Activated CD8-positive, alpha-beta memory T cell treated with anti-CD3 and anti-CD28 coated beads for 36 hours (primary cell): ENCODE measurements at places on chromosomes 7 and 10. TPM values are rescaled to one million over a fixed set of nuclear protein-coding genes. Genes with fewer than 3 reads are reported as not detected.

Gene WDR86
- not detected for total RNA-seq

Gene NEURL1
- total RNA-seq, result 2.1 TPM

Gene UNCX
- not detected for total RNA-seq

Gene LDB1
- total RNA-seq, result 66.9 TPM

Gene DLX6
- not detected for total RNA-seq

Gene CFAP43
- not detected for total RNA-seq

Gene MALRD1
- total RNA-seq, result not detected

Gene LRRC61
- total RNA-seq, result 27.4 TPM

Gene ZNF273
- total RNA-seq, result 8.2 TPM

Gene TMEM139
- total RNA-seq, result 0.52 TPM

Gene ELFN1
- total RNA-seq, result 0.27 TPM

Gene CALML3
- total RNA-seq, result not detected

Gene SVOPL
- total RNA-seq, result not detected

Gene LBX1
- not detected for total RNA-seq

Gene CALML5
- total RNA-seq, result not detected

Gene MYO1G
- 316 TPM for total RNA-seq

Gene CCDC3
- total RNA-seq, result not detected

Gene CPA2
- total RNA-seq, result not detected

Gene ZNRF2
- total RNA-seq, result 8.5 TPM

Gene PTN
- total RNA-seq, result not detected

Gene MYPN
- total RNA-seq, result not detected

Gene INMT
- not detected for total RNA-seq
